ENCODE measurements at places on chromosomes 13 and 19. TPM values are rescaled to one million over a fixed set of nuclear protein-coding genes. Genes with fewer than 3 reads are reported as not detected.

TRAPPC6A gene
- 1.5 TPM for total RNA-seq

PSG11 gene
- not detected for total RNA-seq

- DNase-seq, result no peak
Measured at GRCh38 chr19:41297628-41298347, 12.2 kb upstream of the CCDC97 start.

DNA sequence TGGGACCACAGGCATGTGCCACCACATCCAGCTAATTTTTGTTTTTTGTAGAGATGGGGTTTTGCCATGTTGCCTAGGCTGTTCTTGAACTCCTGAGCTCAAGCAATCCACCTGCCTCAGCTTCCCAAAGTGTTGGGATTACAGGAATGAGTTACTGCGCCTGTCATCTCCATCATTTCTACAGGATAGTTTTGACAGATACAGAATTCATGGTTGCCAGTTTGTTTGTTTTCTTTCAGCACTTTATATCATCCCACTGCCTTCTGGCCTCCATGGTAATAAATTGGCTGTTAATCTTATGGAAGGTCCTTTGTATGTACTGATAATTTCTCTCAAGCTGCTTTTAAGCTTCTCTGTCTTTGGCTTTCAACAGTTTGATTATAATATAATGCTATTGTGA lies 165.2 kb downstream of the RNF17 start:
- no peak for DNase-seq
